Fibroblast of skin of left biceps (primary cell): ENCODE measurements at places on chromosomes 7 and 10.

GRCh38 chr7:81441750-81442149 lies 328.1 kb downstream of the HGF start:
- DNase-seq: no peak

GRCh38 chr7:152735443-152736004 lies 24.0 kb upstream of the ACTR3B start:
- DNase-seq: no peak

GRCh38 chr7:94810496-94810895 lies 96.9 kb upstream of the PPP1R9A start:
- DNase-seq: no peak

- peak; percentile 24 for DNase-seq
These were observed 41.8 kb upstream of the HYCC1 start for GRCh38 chr7:23055582-23056178.

DNA sequence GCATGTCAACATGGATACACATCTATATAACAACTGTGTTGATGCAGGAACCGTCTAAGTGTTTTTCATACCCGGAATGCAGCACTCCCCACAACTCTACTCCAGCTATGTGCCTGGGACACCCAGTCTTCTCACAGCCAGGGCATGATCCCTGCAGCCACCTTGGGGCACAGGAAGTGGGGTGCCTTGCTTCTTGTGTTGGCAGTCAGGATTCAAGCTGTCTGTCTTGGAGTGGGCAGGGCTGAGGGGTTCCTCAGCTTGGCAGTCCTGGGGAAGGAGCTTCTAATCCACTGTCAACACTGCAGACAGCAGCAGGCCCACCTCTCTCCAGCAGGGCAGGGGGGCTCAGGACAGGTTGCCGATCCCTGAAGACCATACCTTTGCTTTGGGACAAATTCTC lies 41.3 kb downstream of the DRGX start:
- no peak for DNase-seq
